ENCODE measurements at places on chromosomes 13 and 19.

DNA sequence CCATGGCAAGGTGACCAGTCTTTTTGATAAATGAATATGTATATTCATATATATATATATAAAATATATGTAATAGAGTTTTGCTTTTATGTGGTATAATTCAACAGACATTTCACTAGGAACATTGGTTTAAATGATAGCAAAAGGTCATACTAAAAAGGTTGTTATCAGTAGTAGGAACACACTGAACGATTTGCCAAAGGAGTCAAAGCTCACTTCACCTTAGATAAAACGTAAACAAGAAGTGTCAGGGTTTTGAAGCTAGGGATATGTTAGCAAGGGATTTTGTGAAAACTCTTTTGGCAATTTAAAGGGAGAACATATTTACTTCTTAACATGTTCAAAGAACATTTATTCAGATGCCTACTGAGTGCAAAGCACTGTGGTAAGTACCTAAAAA, 8.0 kb upstream of the HS6ST3 start:
- DNase-seq: no peak

DNA sequence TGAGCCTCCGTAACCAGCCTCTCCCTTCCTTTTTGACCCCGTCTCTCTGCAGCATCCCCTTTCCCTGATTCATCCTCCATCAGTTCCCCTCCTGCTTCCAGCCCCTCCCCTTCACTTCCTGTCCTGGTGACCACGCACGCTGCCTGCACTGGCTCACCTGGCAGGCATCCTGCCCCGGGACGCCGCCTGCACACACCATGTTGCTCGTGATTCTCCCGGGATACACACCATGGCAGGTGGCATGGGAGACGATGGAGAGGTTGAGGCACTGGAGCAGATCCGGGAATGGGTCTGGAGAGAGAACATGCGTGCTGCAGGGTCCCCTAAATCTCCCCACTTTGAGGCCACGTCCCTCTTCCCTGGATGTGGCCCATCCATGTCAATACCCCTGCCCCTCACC, 4.2 kb downstream of the KLK12 start:
- no peak for DNase-seq

DNA sequence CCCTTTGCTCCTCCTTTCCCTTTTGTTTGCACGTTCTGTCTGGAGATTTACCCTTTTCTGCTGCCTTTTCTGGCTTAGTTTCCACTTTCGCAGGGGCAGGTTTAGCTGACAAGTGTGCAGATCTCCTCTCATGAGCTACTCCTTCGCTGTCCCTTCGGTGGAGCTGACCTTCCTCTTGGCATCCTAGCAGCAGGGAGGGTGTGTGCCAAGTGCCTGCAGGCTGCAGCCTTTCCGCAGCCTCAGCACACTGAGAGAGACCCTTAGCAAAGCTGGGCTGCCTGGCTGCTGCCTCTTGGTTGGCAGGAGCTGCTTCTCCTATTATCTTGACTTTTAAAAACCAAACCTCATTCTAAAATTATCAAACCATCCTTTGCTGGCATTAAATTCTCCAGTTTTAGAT, 132.5 kb downstream of the DNAJC3 start:
- no peak for DNase-seq

- DNase-seq: no peak
These were observed 3.0 kb downstream of the ABCA7 start for GRCh38 chr19:1042689-1043511.

DNA sequence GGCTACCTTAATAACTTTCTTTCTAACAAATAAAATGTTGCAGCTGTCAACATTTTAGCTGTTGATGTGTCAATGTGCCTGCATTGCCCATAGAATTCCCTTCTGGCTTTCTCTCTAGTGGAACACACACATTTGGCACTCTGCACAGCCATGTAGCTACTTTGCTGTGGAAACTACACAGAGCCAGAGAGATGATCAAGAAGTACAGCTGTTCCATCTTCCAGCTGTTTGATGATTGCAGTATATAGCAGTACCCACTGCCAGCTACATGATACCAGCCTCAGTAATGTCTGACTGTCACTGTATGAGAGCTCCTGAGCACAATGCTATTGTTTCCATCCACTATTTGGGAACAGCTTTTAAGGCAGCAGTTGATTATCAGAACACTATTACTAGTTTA, 843.0 kb downstream of the PCDH17 start:
- DNase-seq: no peak

DNA sequence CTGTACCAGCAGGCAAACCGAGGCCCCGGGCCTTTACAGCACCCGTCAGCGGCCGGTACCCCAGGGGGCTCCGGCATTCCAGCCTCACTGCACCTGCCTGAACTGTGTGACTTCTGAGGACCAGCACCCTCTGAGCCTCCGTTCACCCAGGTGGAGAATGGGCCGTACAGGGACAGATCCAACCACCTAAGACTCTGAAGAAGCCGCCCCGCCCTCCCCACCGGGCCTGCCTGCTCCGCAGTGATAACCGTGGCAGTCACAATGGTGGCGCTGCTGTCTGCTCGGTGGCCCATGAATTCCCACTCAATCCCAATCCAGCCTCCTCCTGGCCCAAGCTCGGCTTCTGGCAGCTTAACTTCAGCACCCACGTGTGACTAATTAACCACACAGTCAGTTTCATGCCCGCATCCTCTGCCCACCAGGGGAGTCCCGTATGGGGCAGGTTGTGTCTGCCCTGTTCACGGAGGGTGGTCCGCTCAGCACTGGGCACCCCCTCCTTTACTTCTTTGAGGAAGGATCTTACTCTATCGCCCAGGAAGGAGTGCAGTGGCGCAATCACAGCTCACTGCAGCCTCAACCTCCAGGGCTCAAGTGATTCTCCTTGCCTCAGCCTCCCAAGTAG, 3.4 kb downstream of the TCF3 start:
- DNase-seq: no peak

DNA sequence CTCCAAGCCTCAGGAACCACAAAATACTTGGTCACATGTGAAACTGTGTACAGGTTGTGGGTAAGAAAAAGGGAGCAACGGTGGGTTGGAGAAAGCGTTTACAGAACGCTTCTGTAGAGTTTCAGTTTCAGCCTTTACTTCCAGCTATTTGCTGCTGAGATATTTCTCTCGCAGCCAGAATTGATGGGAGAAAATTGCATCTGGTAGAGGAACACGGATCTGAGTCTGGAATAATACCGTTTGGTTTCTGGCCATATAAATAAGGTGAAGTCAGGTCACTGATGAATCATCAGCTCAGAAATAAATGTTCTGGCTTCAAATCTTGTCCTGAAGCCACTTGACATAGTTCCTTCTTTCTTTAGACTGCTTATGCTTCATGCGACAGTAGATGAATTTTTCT, 20.3 kb upstream of the RFC3 start:
- DNase-seq: no peak

GRCh38 chr19:49436381-49437017, 4.8 kb downstream of the SLC17A7 start:
- no peak for DNase-seq

- DNase-seq: no peak
These were observed 52.6 kb upstream of the URAD start for GRCh38 chr13:28041031-28041461.

DNA sequence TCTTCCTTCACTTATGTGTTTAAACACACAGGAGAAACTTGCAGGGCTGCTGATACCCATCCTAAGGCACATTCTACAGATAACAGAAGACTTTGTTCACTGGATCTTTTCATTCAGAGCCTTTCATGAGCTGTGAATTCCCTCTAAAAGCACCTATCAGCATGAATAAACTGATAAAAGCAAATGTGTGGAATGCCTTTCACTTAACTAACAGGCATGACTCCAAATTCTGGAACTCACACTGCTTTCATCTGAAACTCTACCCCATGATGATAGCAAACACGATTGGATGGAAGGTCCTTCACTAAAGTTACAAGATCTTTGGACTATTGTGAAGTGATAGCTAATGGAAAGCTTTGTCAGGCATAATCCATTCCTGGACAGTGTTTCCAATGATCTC, 457.3 kb downstream of the EFNB2 start:
- no peak for DNase-seq

DNA sequence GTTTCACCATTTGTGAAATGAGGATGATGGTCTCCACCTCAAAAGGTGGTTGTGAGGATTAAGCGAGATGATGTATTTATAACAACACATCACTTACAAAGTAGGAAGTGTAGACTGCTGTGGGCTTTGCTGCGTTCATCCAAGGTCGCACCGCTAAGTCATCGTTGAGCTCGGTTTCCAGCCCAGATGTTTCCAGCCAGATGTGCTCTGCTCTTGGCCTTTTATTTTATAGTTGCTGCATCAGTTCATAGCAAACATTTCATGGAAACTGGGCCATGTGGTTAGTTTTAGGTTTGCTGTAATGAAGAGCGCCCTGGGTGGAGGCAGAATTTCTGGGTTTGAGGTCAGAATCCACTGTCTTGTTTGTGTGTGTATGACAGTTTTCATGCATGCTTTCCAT, 76.5 kb upstream of the RNF113B start:
- DNase-seq: no peak

DNA sequence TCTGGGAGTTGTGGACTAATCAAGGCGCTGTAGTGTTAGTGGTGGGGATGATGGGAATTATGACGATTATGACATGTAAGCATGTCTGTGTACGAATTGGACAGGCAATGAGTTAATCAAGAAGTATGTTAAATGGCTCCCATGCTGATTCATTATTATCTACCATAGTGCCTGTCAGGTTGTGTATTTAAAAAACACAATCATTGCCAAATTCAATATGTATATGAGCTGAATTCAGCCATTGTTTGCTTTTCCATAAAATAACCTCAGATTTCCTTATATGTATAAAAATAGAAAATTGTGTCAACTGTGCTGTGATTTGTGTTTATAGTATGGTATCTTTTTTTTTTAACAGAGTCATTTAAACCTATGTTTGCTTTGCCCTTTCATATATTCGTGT, 37.1 kb downstream of the PCCA start:
- DNase-seq: no peak

DNA sequence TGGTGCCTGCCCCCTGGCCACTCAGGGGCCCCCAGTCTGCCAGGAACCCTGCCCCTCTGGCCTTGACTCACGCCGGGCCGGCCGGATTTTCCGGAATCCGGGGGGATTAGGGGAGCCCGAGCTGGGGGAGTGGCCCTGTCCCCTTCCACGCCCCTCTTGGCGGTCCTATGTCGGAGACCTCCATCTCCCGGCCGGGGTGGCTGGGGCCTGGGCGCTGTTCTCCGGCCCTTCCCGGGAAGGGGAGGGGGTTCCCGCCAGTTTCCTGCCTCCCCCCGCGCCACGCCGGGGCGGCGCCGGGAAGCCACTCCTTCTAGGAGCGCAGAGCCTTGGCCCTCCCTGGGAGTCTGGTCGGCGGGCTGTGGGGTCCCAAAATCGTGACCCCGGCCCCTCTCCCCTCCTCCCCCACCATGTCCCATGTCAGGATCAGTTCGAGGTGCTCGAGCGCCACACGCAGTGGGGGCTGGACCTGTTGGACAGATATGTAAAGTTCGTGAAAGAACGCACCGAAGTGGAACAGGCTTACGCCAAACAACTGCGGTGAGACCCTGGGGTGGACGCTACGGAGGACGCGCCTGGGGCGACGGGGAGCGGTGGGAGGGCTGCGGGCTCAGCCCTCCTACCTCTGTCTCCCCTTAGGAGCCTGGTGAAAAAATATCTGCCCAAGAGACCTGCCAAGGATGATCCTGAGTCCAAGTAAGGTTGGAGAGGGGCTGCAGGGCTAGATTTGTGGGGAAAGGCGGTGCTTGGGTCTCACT, 1.3 kb downstream of the TRIP10 start:
- no peak for DNase-seq

DNA sequence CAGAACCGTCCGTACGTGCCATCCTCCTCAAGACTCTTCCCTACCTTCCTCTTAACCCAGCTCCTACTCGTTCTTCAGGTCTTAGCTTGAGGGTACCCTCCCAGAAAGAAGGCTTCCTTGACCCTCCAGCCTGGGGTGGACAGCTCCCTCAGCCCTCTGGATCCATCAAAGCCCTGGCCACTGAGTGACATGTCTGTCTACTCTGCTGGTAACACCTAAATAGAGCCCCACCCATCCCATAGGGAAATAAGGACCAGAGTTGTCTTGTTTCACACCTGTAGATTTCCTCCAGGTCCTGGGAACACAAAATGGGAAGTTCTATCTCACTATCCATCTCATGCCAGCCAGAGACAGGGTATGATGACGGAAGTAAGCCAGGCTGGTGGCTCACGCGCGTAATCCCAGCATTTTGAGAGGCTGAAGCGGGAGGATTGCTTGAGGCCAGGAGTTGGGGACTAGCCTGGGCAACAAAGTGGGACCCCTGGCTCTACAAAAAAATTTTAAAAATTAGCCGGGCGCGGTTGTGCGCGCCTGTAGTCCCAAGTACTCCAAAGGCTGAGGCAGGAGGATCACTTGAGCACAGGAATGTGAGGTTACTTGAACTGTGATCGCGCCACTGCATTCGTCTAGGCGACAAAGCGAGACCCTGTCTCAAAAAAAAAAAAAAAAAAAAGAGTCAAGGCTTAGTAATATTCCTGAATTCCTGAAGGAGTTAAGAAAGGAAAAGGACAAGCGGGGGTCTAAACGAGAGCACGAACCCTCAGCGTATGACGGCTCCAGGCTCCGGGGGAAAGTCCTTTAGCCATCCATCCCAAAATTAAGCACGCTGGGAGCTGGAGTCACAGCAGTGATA, 566 bp upstream of the CCDC97 start:
- DNase-seq: no peak

- DNase-seq: no peak
These were observed at the start of gene FLT3 for GRCh38 chr13:28100150-28101121. Gene FLT3, minus strand, starts transcription at chr13:28100576. Its CDS starts 66 bp downstream, at chr13:28100510.

DNA sequence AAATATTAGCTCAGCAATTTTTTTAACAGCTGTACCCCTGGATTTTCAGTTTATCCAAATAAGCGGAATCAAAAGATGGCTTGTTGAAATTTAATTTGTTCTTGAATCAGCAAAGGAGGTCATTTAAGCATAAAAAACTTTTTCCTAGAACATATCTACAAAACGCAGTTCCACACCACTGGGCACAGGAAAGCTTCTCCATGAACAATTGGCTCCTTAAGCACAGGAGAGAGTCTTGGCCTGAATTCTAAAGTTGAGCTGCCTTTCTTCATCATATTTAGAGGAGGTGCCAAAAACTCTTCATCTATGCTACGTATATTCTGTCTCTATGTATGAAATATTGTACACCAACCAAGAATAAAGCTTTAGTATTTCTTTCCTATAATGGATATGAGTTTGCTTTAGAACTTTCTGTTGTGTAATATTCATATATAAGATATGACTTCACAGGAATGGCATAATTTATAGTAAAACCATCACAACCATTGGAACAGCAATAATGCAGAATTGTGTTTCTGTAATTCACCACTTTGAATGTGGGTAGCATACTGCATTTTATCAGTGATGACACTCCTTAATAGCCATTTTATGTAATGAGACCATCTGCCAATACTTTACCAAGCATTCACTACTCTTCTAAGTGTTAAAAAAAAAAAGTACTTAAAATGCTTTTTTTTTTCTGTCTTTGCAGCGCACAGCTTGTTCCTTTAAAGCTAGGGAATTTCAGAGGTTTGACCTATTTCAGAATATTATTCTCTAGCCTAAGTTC, 263.7 kb downstream of the SLITRK6 start:
- DNase-seq: no peak

- DNase-seq: no peak
These were observed 68.7 kb downstream of the RASL11A start for GRCh38 chr13:27339299-27339698.

Data from left renal pelvis (tissue), 4 donors.